ENCODE measurements at places on chromosomes 16 and 17.

- no peak for DNase-seq
Measured at GRCh38 chr17:39943702-39944392, 16.3 kb downstream of the LRRC3C start.

DNA sequence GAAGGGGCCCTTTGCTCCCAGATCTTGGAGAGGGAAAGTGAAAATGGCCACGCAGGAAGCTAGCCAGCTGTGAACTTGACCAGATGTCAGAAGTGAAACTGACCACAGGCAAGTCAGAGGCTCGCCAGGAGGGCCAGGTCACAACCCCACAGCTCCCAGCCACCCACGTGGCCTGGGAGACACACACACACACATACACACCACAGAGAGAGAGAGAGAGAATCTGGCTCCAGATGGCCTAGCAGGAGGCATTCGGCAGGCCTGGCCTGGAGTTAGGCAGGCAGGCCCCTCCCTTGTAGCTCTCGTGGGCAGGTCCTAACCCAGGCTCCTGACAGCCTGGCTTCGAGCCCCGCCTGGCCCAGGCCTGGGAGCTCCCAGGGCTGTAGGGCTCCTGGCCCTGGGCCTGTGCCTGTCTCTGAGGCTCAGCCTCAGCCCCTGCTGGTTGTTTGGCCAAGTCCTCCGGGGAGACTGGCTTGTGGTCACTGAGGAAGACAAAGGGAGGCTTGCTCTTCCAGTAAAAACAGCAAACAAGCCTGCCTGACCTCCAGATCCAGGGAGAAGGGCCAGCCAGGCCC lies 20.2 kb downstream of the NGFR start:
- DNase-seq = no peak

DNA sequence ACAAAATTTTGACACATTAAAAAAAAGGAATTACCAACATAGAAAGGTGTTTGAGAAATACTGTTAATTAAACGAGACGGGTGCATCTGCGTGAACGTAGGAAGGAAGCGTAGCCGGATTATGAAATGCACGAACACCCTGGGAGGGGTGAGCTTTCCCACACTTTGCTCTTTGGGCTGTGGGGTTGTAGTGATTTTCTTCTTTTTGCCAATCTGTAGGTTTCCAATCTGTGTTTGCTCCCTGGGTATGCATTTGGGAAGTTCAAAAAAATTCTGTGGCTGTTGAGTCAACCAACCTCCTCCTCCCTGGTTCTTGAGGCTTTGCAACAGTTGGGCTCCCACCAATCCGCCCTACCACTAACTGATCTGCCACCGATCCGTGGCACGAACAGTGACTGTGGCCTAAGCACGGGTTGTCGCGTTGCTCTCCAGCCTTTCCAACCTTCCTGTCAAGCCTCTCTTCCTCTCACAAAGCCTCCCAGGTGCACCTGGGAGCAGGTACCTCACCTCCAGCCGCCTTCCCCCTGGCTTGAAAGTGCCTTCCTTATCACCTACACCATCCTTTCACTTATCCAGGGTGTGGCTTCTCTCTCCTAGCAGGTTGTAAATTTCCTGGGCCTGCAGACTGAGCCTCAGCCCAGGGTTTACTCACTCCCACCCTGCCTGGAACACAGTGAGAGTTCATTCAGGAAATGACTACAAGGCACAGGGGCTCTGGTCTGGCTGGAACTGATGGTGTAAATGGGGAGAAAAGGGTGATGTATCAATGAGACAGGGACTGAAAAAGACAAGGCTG lies 16.6 kb downstream of the RTN4RL1 start:
- no peak for DNase-seq

DNA sequence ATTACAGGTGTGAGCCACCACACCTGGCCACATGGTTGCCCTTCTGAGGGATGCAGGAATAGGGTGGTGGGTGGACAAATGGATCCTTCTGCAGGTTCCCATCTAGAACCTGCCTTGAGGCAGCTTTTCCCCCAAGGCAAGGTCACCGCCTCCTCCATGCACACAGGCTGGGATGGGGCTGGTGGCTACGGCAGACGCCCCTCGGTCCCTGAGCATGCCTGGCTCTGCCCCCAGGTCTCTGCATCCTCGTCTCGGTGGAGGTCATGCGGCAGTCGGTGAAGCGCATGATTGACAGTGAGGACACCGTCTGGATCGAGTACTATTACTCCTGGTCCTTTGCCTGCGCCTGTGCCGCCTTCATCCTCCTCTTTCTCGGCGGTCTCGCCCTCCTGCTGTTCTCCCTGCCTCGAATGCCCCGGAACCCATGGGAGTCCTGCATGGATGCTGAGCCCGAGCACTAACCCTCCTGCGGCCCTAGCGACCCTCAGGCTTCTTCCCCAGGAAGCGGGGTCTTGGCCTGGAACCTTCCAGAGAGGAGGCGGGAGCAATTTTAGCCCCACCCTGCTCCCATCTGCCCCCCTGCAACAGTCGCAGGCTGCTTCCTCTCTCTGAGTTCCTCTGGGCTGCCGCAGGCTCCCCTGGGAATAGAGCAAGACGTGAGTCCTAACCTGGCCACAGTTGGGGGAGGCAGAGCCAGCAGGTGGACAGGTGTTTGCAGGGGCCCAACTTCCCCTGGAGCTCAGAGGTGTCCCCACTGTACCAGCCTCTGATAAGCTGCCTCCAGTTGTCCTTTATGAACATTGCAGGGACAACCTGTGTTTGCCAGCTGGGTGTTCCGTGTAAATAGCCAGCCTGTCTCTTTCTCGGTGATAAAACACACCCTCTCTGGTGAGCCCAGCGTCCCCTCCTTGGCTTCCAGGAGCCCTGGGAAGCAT lies 11.7 kb downstream of the CACNG1 start:
- DNase-seq = peak; percentile 18

GRCh38 chr17:10233161-10233560 lies 34.8 kb upstream of the GAS7 start:
- no peak for DNase-seq

DNA sequence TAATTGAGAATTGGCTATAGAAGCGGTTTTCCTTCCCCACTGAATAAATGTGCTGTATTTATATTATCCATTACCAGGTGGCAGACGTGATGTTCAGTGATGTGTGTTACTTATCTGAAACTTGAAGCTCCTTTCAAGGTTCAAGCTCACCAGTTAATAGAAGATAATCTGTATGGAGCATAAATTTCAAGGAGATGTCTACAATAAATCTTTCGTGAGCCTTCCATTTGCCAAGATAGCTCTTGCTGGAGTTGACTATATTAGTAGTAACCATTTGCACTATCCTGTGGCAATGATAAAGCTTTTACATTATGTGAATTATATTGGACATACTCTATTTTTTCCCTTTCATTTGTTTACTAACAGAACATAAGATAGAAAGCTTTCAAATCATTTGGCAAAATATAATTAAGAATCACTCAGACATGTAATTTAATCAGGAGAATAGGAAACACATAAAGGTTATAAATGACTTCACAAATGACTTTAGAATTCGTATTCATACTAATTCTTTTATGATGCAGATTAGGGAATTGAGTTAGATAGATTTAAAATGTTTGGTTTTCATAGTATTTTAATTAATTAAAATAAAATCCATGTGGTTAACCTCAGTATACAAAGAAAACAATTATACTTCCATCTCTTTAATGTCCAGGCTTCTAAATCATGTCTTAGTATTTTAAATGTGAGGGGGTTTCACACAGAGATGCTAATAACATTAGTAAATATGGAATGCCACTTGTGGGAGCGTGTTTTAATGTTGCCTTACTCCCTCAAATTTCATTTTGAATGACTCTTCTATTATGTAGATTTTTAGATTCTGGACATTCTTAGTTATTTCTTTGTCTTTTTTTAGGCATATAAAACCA lies 664.4 kb upstream of the CDH8 start:
- no peak for DNase-seq

DNA sequence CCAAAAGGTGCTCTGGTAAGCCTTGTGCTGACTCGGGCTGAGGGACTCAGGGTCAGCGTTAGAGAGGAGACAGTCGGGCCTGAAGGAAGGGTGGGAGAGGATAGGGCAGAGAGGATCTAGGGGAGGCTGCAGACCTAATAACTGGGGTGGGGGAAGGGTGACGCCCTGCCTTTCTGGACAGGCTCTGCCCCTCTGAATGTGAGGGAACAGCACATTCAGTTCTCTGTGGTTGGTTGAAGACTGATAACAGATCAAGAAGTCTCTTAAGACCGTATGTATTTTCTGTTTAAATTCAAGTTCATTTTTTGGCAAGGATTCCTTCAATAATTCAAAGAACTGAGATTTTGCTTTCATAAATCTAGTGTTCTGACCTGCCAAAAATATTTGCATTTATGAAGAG lies 56.2 kb upstream of the TEKT3 start:
- DNase-seq = no peak

DNA sequence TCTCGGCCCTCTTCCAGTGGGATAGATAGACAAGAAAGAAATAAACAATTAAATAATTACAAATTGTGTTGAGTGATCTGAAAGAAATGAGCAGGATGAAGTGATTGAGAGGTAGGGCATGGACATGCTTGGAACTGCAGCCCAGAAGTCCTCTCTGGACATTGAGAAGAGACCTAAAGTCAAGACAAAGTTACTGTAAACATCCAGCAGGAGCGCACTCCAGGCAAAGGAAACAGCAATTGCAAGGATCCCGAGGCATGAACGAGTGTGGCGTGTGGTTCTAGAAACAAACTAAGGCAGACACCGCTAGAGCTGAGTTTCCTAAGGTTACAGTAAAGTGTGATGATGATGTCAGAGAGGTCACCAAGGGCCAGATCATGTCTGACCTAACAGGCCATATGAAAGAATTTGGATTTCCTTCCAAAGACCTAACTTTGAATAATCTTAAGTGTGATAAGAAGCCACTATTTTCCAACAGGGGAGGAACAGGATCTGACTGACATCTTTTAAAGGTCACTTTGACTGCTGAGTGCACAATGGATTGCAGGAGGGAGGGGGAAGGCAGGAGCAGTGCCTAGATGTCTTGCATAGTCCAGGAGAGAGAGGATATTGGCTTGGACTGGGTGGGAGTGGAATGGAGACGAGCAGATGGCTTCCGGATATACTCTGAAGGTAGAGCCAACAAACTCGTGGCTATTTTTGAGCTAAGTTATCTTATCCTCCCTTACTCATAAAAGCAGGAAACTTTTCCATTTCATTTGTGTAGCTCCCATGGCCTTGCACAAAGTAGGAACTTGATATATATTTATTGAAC lies 19.0 kb downstream of the ABCC12 start:
- DNase-seq = no peak

- DNase-seq = no peak
Measured at GRCh38 chr16:85782451-85782850, 16.9 kb downstream of the EMC8 start.

DNA sequence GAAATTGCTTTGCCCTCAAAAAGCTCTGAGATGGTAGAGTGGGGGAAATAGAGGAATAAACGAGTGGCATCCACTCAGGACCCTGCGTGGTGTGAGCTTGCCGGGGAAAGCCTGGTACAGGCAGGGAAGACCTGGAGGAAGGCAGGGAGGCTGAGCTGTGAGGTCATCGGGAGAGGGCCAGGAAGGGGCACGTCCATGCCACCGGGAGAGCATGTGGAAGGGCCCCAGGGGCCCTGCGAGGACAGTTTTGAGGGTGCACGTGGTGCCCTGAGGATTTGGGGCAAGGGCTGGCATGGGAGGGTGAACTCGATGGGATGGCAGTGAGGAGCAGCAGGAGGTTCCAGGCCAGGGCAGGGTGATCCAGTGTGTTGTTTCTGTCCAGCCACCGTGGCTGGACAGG lies 56.3 kb upstream of the CBFA2T3 start:
- no peak for DNase-seq

DNA sequence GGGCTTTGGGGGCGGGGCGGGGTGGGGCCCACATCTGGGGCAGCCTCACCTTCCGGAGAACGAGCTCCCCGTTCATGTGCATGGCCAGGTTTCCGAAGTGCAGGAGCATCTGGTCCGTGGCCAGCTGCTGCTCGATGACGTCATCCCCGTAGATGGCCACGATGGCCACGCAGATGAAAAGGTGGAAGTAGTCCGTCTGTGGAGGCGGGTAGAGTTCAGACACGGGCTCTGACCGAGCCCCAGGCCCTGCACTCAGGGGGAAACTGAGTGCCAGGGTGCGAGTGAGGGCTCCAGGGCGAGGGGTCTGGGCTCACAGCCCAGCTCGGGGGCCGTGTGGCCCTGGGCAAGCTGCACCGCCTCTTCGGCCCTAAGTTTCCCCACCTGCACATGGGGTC lies 93.7 kb downstream of the TBC1D16 start:
- DNase-seq = no peak

DNA sequence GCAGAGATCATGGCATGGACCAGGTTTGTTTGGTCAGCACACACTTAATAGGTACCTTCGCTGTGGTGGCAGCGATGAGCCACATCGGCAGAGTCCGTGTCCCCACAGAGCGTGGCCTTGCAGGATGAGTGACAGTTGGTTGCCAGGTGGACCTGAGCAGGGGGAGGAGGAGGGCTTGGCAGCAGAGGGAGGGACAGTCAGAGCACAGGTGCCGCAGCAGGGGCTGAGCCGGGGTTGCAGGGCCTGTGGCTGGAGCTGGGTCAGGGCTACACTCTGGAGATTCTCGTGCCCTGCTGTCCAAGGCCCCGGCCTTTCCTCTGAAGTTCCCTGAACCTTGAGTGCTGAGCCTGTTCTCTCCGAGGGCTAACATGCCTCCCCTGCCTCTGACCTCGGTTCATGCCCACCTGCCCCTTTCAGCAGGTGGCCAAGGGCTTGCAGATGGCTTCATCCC lies 24.8 kb downstream of the POLR3E start:
- peak; percentile 17 for DNase-seq

GRCh38 chr16:55871411-55872038 lies 3.6 kb downstream of the CES5A start:
- no peak for DNase-seq

- peak; percentile 46 for DNase-seq
Measured at GRCh38 chr17:37527249-37527851, 37.7 kb downstream of the DUSP14 start.

DNA sequence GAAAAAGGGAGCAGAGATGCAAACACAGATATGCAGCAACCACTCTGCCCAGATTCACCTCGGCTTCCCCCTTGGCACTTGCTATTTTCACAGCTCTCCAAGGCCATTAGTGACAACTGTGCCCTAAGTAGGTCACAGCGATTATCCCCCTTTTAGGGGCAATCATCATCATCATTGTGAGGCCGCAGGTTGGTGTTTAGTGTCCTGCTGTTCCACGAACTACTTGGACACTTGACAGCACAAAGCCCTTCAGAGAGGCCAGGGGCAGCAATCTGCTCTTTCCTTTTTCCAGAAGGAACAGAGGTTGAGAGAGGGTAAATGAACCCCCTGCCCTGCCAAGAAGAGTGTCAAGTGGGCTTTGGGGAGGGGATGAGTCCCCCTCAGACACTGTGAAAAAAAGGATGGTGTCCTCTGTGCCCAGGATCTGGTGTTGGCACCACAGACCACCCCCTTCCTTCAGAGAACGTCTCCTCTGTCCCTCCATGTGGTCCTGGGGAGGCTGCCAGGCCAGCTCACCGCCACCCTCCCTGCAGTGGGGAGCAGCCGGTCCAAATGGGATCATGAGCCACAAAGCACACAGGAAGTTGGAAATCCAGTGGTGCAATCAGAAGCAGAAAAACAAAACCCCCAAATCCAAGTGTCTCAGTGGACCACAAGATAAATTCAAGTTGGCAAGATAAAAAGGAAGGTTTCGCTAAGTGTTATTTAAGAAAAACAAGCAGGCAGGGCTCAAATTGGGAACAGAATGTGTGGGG lies 78.4 kb upstream of the MED9 start:
- no peak for DNase-seq

GRCh38 chr16:8436931-8437330 lies 153.4 kb downstream of the TMEM114 start:
- no peak for DNase-seq

All from B cell (primary cell).